Activated T-helper 9 cell treated with anti-CD3 and anti-CD28 coated beads, Interleukin-2, amount 50 U/mL, for 16 hours (primary cell): ENCODE measurements at places on chromosomes 5 and 9.

DNA sequence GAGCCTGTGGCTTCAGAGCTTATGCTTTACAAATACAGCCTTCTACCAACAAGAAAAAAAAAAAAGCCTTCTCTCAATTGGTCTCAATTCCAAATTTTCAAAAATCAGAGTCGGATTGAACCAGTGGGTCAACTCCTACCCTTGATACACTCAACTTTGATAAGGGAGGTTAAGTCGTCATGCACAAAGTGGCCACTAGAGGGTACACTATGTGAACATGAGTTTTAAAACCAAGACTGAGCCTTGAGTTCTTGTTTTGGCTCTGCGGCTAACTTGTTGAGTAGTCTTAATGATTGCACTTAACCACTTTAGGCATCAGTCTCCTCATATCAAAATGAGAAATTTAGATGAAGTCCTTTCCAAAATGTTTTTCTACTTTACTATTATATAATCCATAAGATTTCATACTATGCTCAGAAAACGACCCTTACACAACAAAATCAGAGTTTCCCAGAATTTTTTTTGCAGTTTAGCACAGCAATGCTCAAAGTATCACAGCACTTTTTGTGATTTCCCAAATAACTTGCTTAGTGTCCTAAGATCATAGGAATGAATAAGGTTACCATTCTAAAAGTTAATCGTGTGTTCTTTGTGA, 92.9 kb upstream of the MTAP start:
- peak; percentile 19 for DNase-seq

- no peak for DNase-seq
These were observed 62.4 kb downstream of the ZNF354C start for GRCh38 chr5:179122411-179123108.

GRCh38 chr9:93136011-93136440, 2.0 kb upstream of the NINJ1 start:
- DNase-seq: no peak

GRCh38 chr5:39948341-39948740, 523.6 kb upstream of the DAB2 start:
- DNase-seq: no peak

GRCh38 chr9:26955222-26955903, 849 bp upstream of the IFT74 start:
- DNase-seq: no peak

GRCh38 chr5:176633598-176633997, 3.1 kb downstream of the EIF4E1B start:
- no peak for DNase-seq

DNA sequence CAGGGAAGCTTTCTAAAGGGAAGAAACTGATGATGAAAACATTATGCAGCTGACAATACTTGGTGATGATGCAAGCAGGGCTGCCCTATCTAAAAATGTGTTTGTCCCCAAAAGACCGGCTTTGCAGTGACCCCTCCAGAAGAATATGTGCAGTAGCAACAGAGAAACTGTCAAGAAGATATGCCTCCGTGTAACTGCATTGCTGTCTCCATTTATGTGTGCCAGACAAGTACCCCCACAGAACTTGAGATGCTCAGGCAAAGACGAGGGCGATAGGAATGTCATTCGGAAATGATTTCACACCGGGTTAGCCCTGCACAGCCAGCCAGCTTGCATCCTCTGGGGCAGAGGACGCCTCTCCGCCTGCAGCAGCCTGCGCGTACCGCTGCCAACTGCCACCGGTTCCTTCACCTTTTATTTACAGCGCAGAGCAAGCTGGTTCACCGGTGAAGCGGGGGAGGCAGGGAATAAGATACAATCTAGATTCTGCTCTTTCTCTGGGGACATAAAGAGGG, 2.0 kb downstream of the GABBR2 start:
- no peak for DNase-seq

- no peak for DNase-seq
These were observed 39.9 kb downstream of the ARHGAP26 start for GRCh38 chr5:142810081-142810480.

GRCh38 chr9:124285903-124286291, 28.1 kb downstream of the NEK6 start:
- peak; percentile 26 for DNase-seq

DNA sequence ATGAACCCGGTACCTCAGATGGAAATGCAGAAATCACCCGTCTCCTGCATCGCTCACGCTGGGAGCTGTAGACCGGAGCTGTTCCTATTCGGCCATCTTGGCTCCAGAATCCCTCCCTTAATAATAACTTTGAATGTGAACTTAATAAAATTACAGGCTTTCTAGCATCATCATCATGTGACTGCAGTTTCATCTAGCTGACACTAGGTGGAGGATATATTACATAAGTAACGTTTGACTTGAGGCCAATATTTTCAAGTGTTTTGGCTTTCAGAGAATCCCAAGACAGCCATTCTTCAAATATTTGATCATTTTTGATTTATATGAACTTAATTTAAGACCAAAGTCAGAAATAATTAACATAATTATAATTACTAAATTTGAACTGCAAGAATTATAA, 474.9 kb upstream of the CDH10 start:
- DNase-seq: no peak

DNA sequence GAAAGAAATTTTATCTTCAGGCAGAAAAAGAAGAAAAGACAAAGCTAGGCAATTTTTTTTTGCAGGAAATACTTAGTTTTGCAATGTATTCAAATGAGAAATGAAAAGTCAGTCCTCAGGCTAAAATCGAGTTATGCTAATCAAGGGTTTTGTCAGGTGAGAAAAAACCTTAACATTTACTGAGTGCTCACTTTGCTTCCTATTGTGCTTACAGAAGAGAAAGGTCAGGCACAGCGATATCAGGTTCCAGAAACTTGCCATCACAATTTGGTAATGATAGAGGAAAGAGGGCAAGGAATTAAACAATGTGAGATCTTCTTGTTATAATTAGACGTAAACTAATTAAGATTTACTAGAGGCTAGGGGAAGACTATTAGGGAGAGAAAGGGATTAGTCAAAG, 431.7 kb upstream of the CTNND2 start:
- no peak for DNase-seq

GRCh38 chr9:120787933-120788332, 5.3 kb downstream of the FBXW2 start:
- DNase-seq: no peak

DNA sequence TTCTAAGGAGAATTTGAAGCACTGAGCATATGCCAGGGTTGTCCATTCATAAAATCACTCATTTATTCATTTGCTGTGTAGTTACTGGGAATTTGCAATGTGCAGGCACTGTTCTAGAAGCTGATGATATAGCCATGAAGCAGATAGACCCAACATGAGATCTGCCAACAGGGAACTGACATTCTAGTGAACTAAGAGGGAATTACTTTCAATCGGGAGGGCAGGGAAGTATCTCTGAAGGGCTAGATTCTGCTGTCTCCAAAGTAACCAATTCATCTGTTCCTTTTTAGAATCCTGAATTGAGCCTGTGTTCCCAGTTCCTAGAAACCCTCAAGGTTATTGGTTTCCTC, 11.4 kb upstream of the ARHGAP26 start:
- no peak for DNase-seq

GRCh38 chr5:180862645-180863044, 1.6 kb upstream of the ZFP62 start:
- no peak for DNase-seq

DNA sequence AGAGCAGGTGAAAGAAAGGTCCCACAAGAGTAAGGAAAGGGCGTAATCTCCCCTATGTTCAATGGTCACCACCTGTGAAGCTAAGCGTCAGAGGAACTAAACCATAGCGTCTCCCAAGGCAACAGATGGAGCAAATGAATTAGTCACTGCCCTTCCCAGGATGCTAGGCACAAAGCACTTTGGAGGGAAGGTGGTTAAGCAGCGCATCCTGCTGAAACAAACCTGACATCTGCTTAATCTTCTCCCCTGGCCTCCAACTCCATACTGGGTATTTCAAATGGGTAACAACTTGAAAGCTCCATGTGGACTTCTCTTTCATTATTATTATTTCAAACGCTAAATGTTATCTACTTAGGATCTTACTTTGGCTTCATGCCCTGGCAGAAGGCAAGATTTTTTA, 227.3 kb downstream of the MLLT3 start:
- no peak for DNase-seq

- DNase-seq: no peak
These were observed 49.8 kb downstream of the SGCD start for GRCh38 chr5:156376751-156377150.

DNA sequence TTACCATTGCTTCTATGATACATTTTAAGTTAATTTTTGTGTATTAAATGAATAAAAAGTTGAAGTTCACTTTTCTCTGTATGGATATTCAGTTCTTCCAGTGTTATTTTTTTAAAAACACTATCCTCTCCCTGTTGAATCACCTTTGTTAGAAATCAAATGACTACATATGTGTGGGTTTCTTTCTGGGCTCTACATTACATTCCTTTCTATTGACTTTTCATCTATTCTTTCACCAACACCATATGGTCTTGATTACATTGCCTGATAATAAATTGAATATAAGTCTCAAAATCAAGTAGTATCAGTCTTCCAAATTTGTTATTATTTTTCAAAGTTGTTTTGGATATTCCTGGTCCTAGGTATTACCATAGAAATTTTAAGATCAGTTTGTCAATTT, 7.3 kb upstream of the RASEF start:
- no peak for DNase-seq

GRCh38 chr9:101727612-101728524, 10.6 kb downstream of the GRIN3A start:
- DNase-seq: no peak

- DNase-seq: no peak
These were observed 375.0 kb upstream of the RGMB start for GRCh38 chr5:98398465-98398864.

DNA sequence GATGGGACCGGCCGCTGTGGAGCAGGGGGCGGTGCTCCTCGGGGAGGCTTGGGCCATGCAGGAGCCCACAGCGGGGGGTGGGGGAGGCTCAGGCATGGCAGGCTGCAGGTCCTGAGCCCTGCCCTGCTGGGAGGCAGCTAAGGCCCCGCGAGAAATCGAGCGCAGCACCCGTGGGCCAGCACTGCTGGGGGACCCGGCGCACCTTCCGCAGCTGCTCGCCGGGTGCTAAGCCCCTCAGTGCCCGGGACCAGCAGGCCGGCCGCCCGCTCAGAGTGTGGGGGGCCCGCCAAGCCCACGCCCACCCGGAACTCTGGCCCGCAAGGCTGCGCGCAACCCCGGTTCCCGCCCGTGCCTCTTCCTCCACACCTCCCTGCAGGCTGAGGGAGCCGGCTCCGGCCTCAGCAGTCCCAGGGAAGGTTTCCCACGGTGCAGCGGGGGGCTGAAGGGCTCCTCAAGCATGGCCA, 131.5 kb downstream of the SNX18 start:
- DNase-seq: no peak

GRCh38 chr9:35548571-35548970, 56.5 kb upstream of the TESK1 start:
- DNase-seq: no peak

DNA sequence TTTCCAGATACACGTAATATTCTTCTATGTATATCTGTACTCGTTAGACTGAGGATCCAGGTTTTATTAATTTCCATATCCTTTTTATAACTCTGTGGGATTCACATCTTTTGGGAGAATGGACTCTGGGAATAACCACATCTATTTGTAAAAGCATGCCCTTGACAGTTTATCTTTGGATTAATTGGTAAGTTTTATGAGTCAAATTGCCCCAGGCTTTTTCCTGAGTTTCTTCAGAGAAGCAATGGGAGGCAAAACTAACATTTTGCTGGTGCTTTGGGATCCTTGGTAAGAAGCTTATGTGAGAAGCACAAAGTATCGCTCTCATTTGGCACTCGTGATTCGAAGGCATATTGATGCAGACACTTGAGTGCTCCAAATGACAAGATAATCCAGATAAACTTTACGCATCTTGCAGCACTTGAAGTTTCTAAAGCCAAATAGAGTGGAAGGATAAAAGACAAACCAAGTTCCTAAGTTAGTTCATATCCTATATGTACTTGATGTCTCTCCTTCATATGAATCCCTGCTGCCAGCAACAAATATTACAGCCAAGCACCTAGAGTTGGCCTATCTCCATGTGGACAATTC, 324.7 kb downstream of the TLE4 start:
- no peak for DNase-seq

- DNase-seq: no peak
These were observed 60.6 kb downstream of the PCDH1 start for GRCh38 chr5:141817631-141818030.

DNA sequence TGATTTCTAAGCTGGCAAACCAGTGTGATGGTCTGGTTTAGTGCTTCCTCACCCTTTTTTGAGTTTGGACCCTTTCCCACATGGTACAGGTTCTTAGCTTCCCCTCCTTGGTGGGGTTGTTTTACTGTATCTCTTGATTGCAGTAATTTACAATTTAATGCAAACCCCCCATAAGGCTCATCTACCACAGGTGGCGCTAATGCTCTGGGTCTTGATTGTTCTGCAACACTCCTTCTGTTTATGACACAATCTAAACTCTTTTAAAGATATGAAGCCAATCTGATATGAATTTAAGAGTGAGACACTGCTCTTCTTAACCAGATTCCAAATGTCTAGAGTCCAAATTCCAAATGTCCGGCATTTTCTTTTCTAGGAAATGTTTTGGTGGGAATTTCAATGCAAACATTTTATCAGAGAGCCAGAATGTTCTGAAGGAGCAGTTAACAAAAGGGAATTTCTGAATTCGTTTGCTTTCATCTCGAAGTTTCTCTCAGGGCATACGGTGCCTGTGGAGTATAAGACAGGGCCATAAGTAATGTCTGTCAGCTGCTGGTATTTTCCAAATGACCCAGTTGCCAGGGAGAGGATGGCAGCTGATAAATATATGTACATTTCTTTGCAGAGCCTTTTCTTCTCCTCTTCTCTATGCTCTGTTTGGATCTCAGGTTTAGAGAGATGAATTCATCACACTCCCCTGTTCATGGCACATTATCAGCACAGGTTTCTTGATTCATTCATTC, 246.8 kb downstream of the ARHGAP26 start:
- DNase-seq: no peak

DNA sequence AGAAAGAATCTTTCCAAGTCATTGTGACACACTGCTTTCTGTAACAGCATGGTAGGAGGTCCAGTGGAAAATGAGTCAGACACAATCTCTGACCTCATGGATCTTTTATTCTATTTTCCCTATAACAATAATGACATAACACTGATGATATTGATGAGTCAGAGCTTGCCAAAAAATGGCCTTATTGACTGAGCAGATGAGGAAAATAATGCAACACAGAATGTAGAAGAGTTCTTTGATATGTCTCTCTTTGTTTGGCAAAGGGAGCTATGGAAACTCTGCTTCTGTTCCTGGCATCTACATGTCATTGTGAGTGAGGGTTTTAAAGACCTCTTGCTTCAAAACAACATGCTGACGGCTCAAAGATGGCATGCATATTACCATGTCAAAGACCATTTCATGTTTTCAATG, 443.1 kb upstream of the ZNF608 start:
- DNase-seq: no peak

- no peak for DNase-seq
These were observed 7.6 kb upstream of the F2RL1 start for GRCh38 chr5:76811214-76811613.

DNA sequence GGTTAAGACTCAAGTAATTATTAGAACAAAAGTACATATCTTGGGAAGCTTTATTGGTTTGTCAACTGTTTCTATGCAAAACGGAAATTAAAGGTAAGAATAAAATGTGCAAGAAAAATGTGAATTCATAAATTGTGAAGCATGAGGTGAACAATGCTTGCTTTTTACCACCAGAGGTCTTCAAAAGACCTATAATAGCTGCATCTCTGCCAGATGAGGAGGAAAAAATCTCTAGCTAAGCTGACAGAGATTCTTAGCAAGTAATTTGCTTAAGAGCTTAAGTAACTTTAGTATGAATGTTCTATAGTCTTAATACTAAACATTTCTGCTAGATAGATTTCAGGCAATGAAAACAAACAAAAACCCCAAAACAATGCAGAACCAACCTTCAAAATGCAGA, 54.1 kb downstream of the MRPS30 start:
- no peak for DNase-seq
